ENCODE measurements at places on chromosomes 2 and 18.

DNA sequence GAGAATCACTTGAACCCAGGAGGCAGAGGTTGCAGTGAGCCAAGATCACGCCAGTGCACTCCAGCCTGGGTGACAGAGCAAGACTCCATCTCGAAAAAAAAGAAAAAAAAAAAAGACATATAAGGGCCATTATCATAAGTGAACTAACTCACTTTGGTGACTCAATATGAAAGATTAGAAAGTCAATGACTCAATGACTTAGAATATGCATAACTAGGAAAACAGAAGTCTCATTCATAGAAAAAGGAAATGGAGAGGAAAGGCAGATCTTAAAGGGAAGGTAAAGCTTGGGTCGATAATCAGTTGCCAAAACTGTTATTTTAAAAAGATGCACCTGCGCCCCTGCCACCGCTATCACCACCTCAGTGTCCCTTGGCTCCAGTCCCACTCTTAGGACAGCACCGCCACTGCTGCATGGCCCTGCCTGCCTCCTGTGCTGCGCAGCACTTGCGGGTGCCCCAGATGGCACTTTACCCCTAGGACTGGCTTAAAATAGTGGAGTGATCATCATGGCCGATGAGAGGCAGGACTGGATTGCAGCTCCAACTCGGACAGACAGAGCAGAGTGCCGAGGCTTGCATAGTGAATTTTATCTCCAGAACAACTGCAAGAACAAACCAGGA, 54.7 kb downstream of the INO80D start:
- DNase-seq, result no peak

GRCh38 chr2:7773362-7774360, 856.4 kb downstream of the RNF144A start:
- peak; percentile 18 for DNase-seq

DNA sequence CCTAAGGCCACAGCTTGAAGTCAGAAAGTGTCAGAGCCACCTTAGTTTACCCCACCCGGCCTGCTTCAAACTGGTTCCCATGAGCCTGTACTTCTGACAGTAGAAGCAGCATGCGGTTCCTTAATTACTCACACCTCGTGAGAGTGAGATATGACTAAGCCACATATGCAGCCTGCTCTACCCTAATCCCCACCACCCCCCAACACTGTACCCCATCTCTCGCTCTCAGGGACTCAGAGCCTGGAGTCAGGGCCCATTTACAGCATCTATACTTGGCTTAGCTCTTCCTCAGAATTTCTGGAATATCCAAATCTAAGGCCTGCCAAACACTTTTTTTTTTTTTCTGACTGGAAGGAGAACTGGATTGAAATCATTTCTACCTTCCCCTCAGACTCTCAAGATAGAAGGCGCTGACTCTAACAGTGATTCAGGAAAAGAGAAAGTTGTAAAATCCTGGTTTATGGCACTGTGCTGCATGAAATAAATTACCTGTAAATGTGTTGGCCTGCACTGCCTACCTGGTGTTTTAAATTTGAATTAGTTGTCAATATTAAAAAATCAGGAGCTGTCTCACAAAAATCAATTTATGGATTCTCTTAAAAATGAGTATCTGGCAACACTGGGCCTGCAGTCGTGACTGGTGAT, 360.0 kb downstream of the RND3 start:
- no peak for DNase-seq

- DNase-seq, result no peak
Observed at GRCh38 chr2:66852953-66853352, 418.0 kb downstream of the MEIS1 start.

- DNase-seq, result no peak
Observed at GRCh38 chr2:59677158-59677557, 876.3 kb downstream of the BCL11A start.
